ELF-1 (cell line): ENCODE measurements at places on chromosomes 6 and 20.

DNA sequence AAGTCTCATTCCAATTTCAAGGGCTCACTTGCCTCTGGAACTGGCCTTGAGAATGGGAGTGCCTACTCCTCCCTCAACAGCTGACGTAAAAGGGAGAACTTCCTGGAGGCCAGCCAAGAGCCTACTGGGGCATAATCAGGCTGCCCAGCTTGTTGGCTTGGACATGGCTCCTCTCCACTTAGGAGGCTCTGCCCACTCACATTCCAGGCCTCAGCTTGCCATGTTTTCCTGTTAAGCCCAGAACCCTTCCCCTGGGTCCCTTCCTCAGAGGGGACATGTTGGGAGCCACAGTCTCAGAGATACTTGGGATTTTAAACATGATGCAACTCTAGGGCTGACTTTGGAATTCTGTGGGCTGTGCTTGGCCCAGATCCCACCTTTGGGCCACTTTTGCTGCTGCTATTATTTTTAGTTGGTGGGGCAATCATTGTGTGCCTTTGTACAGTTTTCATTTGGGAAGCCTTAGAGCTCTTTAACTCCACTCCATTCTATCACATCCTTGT, 31.5 kb upstream of the ADTRP start:
- no peak for DNase-seq

GRCh38 chr6:121612927-121613326, 177.5 kb downstream of the GJA1 start:
- no peak for DNase-seq

DNA sequence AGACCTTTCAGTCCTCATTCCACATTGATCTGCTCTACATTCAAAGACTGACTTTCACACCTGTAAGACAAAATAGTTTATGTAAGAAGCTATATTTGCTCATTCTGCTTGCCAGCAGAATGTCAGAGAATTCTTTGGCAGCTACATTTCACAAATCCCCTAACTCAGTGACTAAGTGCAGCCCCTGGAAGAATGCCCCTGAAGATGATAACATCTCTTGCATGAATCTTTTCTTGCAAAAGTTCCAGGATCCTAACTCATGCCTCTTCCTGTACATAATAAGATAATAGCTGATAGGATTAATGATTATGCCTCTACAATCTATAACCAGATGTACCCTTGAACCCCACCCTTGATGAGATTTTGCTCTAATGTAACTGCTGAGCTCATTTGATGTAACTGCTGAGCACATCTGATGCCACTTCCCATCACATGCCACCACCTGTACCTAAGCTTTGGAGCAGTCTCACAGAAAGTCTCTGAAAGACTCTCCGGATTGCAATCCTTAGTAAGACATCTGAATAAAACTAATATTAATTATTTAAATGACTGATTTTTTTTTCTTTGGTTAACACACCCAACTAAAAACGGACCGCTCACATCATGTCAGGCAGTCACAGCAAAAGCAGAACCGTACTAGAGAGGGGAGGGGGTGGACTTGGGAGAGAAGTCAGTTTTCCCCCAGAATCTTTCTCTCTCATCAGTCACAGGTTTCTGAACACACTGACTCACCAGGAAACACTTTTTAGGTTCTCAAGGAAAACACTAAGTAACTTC, 684 bp upstream of the DNAH8 start:
- DNase-seq = no peak

GRCh38 chr20:43975096-43975768, 60.6 kb downstream of the TOX2 start:
- DNase-seq = no peak

- no peak for DNase-seq
Observed at GRCh38 chr20:25032478-25033264, 25.3 kb downstream of the ACSS1 start.
